Esophagus mucosa (tissue), 1 donor: ENCODE measurements at places on chromosomes 7 and 10.
A peak's percentile ranks its signal among the peaks of the same experiment; 100 is the strongest.

- no peak for ATAC-seq
These were observed 51.8 kb upstream of the TRIL start for GRCh38 chr7:29009947-29010346.

DNA sequence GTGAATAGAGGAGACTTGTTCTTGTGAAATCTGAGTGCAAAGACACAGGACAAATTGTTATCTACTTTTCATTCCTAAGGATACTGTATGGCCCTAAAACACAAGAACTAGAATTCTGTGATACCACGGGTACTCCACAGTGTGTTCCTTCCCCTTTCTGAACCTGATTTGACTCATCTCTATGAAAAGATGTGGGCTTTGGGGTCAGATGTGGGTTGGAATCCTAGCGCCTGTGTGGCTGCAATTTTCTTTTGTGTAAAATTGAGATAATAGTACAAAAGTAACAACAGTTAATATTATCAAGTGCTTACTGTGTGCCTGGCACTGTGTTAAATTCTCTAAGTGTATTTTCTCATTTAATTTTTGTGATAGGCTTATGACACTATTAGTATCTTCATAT lies 8.1 kb downstream of the SRGN start:
- ATAC-seq = no peak

- no peak for ATAC-seq
These were observed 624.7 kb downstream of the KCNMA1 start for GRCh38 chr10:77012812-77013500.

GRCh38 chr10:7000061-7000460 lies 410.8 kb downstream of the SFMBT2 start:
- no peak for ATAC-seq

GRCh38 chr10:102230861-102231356 lies 4.8 kb downstream of the ELOVL3 start:
- ATAC-seq = no peak

- ATAC-seq = no peak
These were observed 470.0 kb downstream of the SUGCT start for GRCh38 chr7:40604601-40605438.

GRCh38 chr10:88289342-88289741 lies 293.8 kb downstream of the RNLS start:
- ATAC-seq = no peak

GRCh38 chr7:114414156-114415063 lies at the start of gene FOXP2:
FOXP2 (plus strand) TSS chr7:114414815; CDS start chr7:114426512, 11,697 bp downstream.
- peak; percentile 43 for ATAC-seq

GRCh38 chr7:45975367-45975766 lies 54.3 kb upstream of the IGFBP3 start:
- ATAC-seq = no peak

DNA sequence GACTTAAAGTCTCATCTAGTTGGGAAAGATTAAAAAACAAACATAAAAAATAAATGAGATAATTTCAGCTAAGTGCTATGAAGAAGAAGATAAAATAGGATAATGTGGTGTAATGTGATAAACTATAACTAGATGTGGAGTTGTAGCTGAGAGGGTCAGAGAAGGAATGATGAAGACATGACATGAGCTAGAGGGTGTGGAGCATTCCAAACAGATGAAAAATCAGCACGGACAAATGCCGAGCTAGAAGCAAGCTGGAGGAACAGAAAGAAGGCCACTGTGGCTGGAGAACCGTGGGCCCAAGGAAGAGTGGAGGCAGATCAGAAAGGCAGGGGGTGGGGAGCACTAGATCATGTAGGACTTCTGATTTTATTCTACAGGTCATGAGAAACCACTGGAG lies 70.6 kb downstream of the CDK6 start:
- peak; percentile 68 for ATAC-seq

- no peak for ATAC-seq
These were observed 103.2 kb upstream of the GPR26 start for GRCh38 chr10:123562811-123563580.

- ATAC-seq = no peak
These were observed 203.9 kb downstream of the FRMD4A start for GRCh38 chr10:14126697-14127440.

- no peak for ATAC-seq
These were observed 243.3 kb upstream of the CDC14C start for GRCh38 chr7:48681006-48681405.

GRCh38 chr7:28957064-28957750 lies 923 bp downstream of the TRIL start:
- ATAC-seq = peak; percentile 7

DNA sequence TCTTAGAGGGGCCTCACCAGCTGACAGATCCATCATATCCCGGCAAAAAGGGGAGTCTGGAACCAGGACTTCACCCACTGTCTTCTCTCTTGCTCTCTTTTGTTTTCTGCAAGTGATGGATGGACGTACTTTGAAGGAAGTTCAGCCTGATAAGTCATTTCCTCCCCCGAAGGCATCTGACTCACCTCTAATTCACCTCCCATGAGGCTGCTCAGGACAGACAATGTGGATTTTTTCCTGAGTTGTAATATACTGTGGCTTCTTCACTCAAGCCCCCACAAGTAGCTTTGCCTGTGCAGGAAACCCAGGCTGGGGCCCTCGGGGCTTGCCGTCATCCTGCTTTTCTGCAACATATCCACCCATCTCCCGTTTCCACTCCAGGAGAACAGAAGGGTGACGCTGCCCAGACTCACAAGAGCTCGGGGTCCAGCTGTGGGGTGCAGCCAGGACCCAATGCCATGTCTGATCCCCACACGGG lies 70.4 kb downstream of the ASB13 start:
- peak; percentile 87 for ATAC-seq

- peak; percentile 57 for ATAC-seq
These were observed 38.5 kb upstream of the LRRC17 start for GRCh38 chr7:102874166-102874829.

DNA sequence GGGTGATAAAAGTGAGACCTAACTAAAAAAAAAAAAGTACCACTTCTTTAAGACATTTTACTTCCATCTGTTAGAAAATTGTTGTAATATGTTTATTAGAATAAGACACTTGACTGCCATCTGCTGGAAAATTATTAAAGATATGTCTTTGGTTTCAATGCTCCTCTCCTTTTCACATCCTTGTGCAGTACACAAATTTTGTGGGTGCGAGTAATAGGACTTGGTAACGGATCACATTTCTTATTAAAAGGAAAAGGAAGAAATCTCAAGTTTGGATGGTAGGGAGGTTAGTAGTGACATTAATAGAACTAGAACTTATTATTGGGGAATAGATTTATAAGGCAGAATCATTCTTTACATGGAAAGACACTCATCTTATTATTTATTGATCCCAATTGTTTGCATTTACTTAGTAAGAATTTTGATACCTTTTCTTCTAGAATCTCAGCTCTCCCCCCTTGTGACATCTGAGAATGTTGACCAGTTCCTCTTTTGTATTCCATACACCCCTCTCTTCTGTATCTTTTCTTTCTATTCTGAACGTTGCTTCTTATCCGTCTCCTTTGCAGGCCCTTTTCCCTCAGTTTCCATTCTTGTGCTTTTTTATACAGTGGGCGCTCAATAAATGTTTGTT lies 43.0 kb upstream of the RPA3 start:
- ATAC-seq = peak; percentile 45

- ATAC-seq = peak; percentile 55
These were observed 121.0 kb downstream of the AKR1D1 start for GRCh38 chr7:138196971-138197896.

- ATAC-seq = no peak
These were observed 941.2 kb downstream of the XPNPEP1 start for GRCh38 chr10:108982159-108982558.

DNA sequence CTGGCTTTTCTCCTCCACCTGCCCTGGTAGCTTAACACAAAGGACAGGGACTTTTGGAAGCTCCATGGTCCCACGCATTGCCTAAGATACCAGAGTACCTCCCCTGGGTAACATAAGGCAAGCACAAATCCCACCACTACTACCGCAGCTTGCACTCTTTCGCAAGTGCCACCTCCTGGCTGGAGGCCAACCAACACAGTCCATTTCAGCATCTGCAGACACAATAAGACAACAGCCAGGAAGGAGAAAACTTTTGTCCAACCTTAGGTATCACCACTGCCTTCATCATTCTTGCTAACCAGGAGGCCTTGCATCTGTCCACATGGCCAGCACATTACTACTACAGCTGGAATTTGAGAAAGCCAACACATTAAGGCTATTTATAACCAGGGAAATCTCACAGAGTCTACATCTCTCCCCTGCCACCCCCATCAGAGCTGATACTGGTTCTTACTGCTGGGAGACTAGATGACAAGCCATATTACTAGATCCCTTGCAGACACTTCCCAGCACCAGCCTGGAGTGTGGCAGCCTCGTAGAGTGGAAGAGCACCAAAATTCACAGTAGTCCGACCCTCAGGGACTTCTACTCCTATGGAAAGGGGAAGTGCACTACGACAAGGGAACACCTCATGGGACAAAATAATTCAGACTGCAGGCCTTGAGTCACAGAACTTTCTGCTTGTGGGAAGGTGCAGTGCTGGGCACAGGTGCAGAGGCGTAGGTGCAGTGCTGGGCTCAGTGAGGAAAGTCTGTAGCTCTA lies 39.8 kb upstream of the CDK13 start:
- no peak for ATAC-seq

DNA sequence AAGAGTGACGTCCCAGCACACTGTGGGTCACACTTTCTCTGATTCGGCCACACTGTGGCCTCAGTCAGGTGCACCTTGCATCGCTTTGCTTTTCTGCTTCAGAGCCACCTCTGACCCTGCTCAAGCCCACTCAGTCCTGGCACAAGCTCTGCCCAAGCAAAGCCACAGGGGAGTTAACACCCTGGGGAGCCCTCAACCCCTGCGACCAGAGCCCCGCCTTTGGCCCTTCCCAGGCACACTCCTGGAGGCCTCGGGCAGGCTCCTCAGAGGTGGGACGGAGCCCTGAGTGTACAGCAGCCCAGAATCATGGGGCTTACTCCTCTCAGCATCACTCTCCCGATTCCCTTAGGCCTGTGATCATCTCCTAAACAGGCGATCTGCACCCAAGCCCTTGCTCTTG lies 71.0 kb downstream of the HIPK2 start:
- no peak for ATAC-seq

GRCh38 chr10:380313-380940 lies 245.2 kb downstream of the ZMYND11 start:
- no peak for ATAC-seq

DNA sequence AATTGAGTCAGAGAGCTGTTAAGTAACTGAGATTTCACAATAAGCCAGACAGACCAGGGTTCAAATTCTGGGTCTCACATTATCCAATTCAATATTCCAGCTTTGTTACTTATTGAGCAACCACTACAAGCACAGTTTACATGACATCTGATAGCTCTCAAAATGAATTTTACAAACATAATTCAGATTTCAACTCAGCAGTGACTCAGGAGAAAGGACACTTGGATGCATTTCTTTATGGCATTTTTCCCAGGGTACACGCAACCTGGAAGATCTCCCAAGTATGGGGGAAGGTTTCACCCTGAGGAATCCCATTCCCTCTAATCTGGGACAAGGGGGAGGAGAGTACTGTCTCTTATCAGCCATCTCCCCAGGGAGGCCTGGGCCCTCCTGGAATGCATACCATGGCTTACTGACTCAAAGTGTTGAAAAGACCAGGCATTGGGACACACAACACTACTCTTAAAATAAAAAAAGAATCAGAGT lies 102.4 kb downstream of the CFTR start:
- no peak for ATAC-seq

DNA sequence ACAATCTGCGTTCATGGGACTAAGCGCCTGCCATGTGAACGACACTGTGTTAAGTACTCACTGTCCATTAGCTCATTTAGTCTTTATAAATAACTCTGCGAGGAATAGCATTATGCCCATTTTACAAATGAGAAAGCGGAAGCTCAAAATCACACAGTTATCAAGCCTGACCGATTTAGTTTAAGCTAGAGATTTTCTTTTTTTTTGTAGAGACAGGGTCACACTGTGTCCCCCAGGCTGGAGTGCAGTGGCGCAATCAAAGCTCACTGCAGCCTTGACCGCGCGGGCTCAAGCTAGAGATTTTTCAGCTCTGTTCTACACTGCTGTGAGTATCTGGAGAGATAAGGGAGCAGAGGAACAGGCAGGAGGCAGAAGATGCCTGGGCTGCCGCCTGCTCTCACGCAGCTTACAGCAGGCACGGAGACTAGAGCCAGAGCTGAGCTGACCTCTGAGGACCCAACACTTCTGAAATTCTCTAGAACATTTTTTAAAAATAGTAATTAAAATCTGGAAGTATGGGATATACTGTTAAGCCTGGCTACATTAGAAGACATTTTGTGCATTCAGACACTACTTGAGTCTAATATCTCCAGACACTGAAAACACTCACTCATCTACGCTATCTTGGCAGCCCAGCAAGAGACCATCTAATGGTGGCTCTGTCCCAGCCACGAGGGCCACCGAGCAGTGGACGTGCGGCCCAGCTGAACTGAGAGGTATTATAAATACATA lies 38.7 kb downstream of the GNA12 start:
- ATAC-seq = no peak

- no peak for ATAC-seq
These were observed 38.0 kb upstream of the MKX start for GRCh38 chr10:27783660-27784059.

DNA sequence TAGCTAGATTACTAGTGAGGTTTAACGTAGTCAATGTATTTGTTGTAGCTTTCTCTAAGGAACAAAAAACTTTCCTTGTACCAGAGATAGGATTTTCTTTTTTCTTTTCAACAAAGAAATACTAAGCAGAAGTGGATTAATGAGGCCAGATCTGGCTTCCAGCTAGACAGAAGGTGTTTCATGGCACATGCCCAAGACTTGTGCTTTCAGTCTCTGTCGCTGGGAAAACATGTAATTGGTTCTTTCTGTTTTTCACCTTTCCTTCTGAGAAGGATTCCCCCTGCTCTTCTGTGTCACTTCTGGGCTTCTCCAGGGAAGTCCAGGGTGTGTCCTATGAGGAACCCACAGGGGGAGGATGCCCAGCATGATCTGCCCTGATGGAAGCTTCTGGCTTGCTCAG lies 492.2 kb downstream of the CCSER2 start:
- ATAC-seq = no peak

- no peak for ATAC-seq
These were observed 14.7 kb upstream of the TMEM236 start for GRCh38 chr10:17737027-17737965.

DNA sequence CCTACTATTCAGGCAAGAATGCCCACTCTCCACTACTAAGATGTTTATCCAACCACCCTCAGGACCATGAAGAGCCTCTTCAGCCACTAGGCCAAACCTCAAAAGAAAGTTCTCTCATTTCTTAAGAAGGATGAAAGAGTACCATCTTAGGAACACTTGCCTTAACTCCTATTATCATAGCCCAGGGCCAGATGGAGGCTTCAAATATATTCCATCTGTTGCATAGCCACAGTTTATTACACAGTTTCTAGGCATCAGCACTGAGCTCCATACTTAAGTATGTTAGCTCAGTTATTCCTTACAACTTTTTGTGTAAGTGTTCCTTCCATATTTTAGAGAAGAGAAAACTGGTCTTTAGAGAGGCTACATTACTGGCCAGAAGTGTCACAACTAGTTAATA lies 37.4 kb upstream of the YAE1 start:
- ATAC-seq = no peak

DNA sequence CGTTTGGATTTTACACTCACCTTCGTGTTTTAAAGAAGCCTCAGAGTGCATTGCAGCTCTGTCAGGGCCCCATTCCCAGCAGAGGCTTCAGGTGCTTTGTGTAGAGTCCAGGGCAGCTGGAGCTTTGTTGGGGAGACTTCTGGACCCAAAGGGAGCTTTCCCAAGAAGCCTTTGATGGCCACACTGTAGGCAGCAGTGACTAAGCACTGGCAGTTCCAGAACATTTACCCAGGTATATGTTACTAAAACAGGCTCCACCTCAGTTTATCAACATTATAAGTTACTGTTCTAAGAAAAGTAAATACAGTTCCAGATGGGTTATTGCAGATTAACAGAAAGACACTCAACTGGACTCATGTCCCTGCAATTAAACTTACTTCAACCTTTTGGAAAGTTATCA lies 66.8 kb downstream of the LANCL2 start:
- ATAC-seq = no peak
